Stimulated activated CD4-positive, alpha-beta T cell treated with anti-CD3 and anti-CD28 coated beads, TNF-alpha, amount 100 ng/mL, for 4 hours (primary cell): ENCODE measurements at places on chromosomes 13 and 19.

GRCh38 chr19:39171479-39172465 lies 25.0 kb upstream of the NCCRP1 start:
- DNase-seq = no peak

GRCh38 chr13:42272804-42273175 lies 838 bp downstream of the AKAP11 start:
- no peak for DNase-seq

- DNase-seq = no peak
These were observed 49.0 kb upstream of the FRY start for GRCh38 chr13:31982540-31982939.

DNA sequence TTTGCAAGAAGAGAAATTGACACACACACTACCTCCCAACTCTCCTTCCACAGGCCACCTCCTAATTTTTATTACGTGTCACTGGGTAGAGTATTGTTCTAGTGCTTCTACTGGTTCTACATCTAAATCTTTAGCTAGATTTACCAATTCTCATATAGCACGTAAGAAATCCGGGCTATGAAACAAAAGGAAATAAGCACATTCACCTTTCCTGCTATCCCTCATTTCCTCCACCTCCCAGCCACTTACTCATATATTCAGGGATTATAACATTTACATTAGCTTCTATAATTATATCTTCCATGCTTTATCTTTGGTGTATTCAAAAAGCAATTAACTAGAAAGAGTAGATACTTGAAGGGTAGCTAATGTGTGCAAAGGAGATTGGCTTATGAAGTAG lies 39.7 kb downstream of the USP12 start:
- DNase-seq = no peak

GRCh38 chr13:32309312-32310133 lies 5.6 kb downstream of the ZAR1L start:
- no peak for DNase-seq

GRCh38 chr19:55525289-55526101 lies 11.4 kb downstream of the SBK2 start:
- DNase-seq = no peak

DNA sequence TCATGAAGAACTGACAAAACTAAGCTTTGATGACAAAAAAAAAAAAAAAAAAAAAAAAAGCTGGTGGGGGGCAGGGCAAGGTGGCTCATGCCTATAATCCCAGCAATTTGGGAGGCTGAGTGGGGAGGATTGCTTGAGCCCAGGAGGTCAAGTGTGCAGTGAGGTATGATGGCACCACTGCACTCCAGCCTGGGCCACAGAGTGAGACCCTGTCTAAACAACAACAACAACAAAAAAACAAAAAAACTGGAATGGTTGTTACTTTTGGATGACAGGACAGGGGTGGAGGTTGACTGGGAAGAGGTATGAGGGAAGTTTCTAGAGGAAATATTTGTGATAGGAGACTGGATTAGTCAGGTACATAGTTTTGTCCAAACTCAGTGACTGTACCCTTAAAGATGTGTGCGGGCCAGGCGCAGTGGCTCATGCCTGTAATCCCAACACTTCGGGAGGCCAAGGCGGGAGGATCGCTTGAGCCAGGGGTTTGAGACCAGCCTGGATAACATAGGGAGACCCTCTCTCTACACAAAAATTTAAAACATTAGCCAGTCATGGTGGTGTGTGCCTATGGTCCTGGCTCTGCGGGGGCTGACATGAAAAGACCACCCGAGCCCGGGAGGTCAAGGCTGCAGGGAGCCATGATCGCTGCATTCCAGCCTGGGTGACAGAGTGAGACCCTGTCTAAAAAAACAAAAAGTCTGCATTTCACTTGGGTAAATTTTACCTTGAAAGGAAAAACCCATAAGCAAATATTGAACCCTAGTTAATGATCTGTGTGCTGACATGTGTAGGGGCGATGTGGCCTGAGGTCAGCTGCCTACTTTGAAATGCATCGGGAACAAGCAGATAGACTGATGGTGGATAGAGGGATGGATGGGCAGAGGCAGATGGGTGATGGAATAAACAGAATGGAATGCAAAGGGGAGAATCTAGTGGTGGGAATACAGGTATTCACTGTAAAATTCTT lies 37.0 kb downstream of the CERS4 start:
- no peak for DNase-seq

DNA sequence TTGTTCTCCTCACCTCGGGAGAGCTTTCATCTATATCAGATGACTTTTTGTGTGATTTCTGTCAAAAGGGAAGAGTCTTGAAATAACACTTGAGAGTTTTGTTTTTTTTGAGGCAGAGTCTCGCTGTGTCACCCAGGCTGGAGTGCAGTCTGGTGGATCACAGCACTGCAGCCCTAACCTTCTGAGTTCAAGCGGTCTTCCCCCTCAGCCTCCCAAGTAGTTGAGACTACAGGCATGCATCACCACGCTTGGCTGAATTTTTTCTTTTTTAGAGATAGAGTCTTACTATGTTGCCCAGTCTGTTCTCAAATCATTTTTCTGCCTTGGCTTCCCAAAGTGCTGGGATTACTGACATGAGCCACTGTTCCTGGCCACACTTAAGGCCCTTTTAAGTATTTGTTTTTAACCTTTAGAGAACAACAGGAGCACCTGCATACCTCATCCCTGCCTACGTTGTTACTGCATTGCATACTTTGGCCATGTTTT lies 11.4 kb downstream of the NDFIP2 start:
- DNase-seq = no peak

- no peak for DNase-seq
These were observed 1.0 kb downstream of the PRMT1 start for GRCh38 chr19:49677901-49678674.

- no peak for DNase-seq
These were observed 261.7 kb downstream of the FGF9 start for GRCh38 chr13:21932578-21932977.

DNA sequence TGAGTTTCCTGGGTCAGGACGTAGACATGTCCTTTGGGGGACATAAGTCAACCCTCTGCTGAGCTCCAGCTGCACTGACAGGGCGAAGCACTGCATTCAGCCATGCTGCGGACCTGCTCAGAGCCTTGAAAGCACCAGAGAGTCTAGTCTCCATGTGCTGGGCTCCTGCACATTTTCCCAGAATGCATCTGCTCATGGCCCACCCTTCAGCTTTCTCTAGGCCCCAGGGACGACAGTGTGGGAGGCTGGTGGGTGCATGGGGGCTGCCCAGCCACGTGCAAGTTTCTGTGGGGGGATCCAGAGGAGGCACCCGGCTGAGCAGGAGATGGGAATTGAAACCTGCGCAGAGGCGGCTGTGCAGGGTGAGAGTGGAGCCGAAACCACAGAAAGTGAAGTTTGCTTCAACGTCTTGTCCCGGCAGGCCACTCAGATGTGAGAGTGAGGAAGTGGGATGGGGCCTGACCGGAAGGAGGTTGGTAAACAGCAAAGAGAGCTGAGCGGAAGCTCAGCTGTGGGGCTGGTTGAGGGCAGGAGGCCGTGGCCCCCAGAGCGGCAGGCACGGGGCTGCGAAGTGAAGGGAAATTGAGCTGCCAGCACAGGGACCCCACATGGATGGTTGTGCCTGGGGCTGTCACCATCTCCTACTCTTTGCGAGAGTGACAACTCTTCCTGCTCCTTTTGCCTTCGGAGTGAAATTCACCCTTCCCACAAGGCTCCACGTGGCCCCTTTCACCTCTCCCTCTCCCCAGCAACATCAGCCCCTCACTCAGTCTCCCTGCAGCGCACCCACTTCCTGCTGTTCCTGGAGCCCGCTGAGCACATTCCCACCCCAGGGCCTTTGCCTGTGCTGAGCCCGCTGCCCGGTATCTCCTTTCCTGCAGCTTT lies 11.8 kb downstream of the PGLS start:
- DNase-seq = no peak

DNA sequence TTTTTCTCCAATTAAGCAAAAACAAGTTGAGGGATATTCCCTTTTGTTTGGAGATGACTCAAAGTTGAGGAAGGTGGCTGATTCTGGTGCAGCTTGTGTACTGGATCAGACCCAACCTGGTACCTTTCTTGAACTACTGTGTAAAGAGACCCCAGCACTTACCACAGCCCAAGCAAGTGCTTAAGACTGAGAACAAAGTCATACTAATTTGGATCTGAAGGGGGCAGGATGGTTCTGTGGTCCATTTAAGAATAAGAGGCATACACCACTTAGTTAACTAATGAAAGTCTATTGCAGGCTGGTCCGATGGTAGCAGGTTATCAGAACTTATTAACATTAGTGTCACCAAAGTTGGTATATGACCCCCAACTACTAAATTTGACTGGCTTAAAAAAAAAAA lies 6.3 kb downstream of the THSD1 start:
- DNase-seq = no peak

- DNase-seq = no peak
These were observed 43.6 kb downstream of the RASA3 start for GRCh38 chr13:114088863-114089262.

GRCh38 chr13:62563251-62563650 lies 1147.6 kb upstream of the PCDH20 start:
- no peak for DNase-seq

- DNase-seq = no peak
These were observed 40.3 kb upstream of the IPO5 start for GRCh38 chr13:97913206-97913605.

DNA sequence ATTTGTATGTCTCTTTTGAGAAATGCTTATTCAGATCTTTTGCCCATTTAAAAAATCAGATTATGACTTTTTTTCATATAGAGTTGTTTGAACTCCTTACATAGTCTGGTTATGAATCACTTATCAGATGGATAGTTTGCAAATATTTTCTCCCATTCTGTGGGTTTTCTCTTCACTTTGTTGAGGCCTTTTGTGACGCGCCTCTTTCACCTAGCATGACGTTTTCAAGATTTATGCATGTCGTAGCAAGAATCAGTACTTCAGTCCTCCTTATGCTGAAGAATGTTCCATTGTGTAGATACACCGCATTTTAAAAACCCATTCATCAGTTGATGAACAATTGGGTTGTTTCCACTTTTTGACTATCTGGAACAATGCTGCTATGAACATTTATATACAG lies 13.4 kb downstream of the PABPC3 start:
- no peak for DNase-seq

DNA sequence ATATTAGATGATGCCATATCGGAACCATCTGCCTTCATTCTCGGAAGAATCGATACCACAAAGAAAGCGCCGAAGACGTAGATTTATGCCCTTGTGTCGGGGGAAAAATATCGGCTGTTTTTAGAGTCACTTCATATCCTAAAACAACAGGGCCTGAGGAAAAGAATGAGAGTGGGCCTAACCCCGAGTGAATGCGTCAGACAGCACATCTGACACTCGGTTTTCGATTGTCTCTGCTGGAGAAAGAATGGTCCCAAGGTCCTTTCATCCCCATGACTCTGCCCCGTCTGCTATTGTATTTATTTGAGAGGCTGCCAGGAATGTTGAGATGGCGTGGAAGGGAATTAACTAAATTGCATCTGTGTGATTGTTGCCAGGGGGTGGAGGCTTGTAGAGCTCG lies 46.1 kb downstream of the CHST8 start:
- DNase-seq = no peak

- DNase-seq = no peak
These were observed 65.5 kb downstream of the EPSTI1 start for GRCh38 chr13:42926555-42926954.

DNA sequence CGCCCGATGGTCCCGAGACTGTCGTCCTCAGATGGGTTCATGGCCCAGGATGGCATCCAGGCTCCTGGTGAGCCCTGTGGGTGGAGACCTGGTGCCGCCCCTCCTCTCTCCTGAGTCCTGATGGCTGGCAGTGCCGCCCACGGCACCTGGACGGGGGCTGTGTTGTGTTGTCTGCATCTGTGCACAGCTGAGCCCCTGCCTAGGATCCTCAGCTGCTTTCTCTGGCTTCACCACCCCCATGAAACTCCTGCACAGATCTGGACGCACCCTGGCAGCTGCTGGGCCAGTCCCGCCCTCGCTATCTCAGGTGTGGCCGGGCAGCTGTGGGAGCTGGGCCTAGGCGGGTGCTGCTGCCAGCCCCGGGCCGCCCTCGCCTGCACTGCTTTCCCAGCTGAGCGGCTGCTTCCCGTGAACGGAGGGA lies 27.7 kb downstream of the MCF2L start:
- DNase-seq = no peak

- DNase-seq = no peak
These were observed 15.7 kb downstream of the TYK2 start for GRCh38 chr19:10364644-10365043.

DNA sequence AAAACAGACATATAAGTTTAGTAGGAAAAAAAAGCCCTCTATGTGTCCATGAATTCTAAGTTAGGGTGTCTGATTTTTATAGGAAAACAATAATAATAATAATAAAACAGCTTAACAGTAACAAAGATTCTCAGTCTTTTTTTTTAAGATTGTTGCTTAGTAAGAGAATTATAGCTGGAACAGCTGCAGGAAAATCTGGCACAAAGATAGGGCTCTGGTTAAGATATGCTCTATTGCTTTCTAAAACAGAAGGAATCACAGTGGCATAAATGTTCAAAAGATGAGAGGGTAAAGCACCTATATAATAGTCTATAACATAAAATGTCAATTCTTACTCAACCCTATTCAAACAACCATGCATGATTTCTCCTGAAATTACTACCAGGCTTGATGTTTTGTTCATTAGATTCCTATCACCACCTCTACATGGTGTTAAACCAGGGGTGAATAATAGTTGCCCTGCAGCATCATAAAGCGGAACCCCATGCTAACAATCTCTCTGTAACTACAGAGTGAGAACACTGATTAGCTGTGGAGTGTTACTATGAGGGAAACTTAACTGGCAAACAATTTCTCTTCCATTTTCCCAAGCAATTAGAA lies 541.4 kb upstream of the MIR17HG start:
- DNase-seq = no peak

GRCh38 chr13:30148171-30148754 lies 159.1 kb downstream of the KATNAL1 start:
- DNase-seq = no peak

DNA sequence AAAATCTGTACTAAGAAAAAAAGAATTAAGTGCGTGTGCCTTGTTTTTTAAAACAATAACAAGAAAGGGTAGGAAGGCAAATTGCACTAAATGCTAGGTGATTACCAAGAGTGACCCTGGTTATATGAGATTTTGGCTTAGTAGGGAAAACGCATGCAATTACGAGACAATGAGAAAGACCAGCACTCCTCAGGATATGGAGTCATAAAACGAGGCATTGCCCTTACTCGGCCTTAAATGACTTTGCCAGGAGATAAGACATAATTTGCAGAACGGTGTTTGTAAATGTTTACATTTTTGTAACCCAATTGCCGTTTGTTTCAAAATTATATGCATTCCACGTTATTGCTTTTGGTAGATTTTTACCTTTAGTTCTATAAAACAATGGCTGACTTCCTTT lies 179.8 kb downstream of the RBM26 start:
- DNase-seq = no peak

GRCh38 chr19:35085947-35086346 lies 29.7 kb upstream of the FXYD3 start:
- DNase-seq = no peak
